ENCODE measurements at places on chromosomes 6 and 20.

DNA sequence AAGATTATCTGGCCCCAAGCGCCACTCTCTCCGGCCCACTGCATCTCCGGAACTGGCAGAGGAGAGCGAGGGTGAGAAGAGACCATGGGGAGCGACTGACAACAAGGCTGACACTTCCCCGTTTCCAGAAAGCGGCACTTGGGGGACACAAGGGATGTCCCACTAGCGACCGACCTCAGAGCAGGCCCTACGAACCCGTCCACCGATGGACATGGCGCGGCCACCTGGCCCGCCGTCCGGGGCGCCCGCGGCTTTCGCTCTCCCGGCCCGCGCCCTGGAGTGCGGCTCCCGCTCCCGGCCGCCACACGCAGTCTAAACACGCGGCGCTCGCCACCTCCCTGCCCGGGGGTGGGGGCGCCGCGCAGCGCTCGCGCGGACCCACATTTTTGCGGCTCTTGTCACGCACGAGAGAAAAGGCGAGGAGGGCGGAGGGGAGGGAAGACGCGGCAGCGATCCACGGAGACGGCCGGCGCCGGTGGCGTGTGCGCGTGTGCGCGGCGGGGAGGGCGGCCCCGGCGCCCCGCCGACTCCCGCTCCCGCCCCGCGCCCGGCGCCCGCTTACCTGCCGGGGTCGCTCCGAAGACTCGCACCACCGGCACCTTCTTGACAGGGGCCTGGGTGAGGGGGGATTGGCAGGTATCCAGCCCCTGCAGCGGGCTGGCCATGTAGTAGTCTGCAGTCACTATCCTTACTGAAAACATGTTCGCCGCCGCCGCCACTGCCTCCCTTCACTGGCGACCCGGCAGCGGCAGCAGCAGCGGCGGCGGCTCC, 645 bp downstream of the REV3L start:
- DNase-seq, result no peak

- no peak for DNase-seq
Measured at GRCh38 chr6:24214984-24215383, 89.0 kb downstream of the NRSN1 start.

DNA sequence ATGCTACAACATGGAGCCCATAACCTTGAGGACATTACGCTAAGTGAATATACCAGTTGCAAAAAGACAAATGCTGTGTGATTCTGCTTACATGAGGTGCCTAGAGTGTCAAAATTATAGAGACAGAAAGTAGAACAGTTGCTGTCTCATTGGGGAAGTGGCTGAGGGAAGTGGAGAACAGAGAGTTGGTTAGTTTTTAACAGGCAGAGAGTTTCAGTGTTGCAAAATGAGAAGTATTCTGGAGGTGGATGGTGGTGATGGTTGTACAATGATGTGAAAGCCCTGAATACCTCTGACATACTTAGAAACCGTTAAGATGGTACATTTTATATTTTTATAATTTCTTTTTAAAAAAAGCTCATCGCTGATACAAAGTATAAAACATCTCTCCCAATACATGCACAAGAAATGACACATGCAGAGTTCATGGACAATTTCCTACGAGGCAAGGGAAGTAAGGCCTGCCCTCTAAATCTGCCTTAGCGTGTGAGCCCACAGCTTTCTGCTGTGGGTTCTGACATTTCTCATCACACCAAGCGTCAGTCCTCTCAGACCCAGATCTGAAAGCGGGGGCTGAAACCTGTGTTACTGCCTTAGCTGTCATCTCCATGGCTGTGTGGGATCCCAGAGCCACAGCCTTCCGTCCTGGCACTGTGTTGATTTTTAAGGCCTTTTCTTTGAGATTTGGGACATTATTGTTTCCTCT, 126.0 kb downstream of the RNASET2 start:
- DNase-seq, result no peak

DNA sequence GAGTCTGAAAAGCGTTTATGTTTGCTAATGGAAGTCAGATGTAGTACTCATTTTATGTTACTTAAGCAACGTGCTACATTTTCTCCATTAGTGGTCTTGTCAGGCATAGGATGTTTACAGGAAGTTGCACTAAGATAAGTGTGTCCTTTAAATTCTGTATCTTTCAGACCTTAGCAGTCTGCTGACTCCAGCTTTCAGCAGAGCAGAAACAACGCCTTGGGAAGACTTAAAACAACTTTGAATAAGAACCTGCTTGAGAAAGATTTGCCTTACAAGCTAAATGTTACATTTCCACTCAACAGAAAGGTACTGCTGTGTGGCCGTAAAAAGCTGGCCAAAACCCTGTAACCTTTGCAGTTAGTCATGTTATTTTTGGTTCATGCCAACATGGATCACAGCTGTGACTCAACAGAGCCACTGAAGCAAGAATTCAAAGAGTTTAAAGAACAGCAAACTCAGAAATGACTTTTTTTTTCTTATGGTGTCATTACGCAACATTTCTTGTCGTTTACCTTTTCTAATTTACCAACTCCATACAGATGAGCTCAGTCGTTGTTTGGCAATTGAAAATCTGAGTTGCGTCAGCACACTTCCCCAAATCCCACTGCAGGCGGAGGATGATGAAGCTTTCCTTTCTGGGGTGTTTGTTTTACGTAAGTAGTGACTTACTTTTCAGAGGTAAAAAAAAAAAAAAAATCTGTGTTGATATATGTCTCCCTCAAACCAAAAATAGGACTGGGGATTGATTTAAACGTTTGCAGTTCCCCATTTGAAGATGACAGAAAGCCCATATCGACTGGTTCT, 27.9 kb upstream of the BMP6 start:
- peak; percentile 13 for DNase-seq

DNA sequence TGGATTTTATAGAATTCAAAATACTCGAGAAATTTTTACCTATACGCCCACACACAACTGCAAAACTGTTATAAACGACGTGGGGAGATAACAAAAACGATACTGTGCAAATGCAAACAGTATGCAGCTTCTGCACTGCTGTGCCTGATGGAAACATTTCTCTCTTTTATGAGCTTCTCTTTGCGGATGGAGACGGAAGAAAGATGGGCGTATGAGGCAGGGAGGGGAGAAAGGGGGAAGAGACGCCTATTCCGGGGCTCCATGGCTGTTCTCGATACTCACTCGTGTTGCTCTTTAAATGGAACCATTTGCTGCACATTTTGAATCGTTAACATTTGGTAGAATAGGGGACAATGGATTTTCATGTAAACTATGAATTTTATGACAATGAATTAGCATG, 69.1 kb upstream of the EXOC2 start:
- DNase-seq, result no peak

DNA sequence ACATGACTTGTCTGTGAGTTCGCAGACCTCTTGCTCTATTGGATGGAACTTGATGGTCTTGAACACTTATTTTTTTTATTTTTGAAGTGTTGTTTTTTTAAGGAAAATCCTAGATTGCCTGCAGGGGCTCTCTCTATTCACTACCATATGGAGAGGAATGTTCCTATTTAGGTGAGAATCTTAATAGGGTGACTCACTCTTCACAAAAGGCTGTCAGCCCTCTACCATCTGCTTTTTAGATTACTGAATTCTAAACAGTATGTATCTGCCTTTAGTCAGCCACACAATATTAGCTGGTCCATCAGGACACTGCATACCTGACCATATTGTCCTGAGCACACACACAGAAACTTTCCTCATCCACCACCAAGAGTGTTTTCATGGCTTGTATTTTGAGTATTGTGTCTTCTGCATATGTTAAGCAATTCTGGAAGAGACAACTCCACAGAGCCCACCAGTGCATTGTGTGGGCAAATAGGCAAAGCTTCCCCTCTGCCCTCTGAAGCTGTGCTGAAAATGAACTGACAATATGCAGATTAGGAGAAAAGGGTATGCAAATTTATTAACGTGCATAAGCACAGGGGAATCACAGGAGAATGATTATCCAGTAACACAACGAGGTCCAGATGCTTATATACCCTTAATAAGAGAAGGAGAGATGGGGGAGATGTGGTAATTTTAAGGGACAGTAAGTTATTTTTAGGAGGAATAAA, 6.6 kb upstream of the BTBD9 start:
- no peak for DNase-seq

GRCh38 chr20:49706630-49707091, 7.0 kb downstream of the B4GALT5 start:
- no peak for DNase-seq

GRCh38 chr20:63500151-63500901, 1.4 kb upstream of the EEF1A2 start:
- no peak for DNase-seq

- no peak for DNase-seq
Measured at GRCh38 chr20:59812286-59813125, 120.9 kb downstream of the SYCP2 start.

DNA sequence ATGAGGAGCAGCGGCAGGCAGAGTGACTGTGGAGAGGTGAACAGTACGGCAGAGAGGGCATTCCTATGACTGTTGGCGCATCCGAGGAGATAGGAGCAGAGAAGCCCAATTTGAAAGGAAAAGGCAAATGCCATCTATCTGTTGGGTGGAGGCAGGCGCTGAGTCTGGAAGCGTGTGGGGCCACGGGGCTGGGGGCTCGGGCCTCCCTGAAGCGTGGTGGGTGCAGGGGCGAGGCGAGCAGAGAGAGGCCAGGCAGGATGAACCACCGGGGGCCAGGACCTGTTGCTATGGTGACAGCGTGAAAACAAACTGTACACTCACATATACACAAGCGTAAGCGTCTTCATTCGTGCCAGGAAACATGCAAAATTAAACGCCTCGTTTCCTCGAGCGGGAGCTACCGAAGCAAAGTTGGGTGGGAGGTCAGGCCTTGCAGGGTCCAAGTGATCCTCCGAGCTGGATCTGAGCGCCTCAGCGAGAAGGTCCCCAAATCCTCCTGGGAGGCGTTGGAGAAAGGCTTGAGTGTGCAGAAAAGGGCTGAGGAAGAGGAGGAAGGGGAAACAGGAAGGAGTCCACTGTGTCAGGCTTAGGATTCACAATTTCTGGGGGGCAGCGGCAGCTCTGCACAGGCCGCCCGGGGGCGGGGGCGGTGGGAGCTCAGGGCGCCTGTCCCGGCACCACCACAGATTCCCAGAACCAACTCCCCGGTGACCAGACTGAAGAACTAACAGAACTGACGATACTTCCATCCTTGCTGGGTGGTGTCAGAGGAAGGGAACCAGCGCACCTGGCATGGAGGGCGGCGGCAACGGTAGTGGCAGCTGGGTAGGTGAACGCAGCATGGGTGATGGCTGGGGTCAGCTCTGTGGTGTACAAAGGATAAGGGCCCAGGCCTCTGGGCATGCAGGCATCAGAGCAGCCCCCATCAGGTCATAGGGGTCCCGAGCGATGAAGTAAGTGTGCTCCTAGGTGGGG, 68.2 kb downstream of the KHDC1L start:
- no peak for DNase-seq

- no peak for DNase-seq
Measured at GRCh38 chr6:167888098-167888497, 61.4 kb downstream of the AFDN start.

- peak; percentile 84 for DNase-seq
Measured at GRCh38 chr20:34579191-34579978, 20.9 kb downstream of the MAP1LC3A start.

- DNase-seq, result no peak
Measured at GRCh38 chr6:8017276-8017701, 46.9 kb downstream of the BLOC1S5 start.

DNA sequence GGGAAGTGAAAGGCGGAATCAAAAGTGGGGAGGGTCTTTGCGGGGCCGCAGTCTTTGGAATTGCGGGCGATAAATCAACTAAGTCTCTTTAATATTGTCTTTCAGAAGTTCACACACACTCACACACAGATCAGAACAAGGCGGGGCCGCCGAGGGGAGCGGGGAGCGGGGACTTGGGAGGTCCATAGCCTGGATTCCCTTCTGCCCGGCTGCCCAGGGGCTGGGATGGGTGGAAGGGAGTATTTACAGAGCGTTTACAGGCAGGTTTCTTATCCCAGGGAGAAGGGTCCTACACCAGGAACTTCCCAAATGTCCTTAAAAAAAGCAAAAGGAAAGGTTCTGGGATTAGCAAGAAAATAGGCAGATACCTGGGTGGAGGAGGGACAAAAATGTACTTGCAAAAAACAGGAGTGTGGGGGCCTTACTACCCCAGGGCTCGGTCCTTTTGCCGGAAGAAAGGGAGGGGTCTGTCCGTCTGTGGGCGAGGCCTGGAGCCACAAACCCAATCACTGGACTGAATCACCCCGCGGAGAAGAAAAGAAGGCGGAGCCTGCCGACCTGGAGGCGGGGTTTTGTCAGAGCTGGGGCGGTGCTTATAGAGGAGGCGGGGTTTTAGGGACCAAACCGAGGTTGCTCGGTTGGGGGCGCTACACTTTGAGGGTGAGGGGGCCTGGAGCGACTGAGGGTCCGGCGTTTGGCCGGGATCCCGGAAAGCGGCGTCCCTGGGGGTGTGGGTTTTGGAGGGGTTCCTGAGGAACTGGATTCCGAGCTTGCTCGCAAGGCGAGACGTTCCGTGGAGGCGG, 3.2 kb downstream of the PRRT1 start:
- DNase-seq, result no peak

DNA sequence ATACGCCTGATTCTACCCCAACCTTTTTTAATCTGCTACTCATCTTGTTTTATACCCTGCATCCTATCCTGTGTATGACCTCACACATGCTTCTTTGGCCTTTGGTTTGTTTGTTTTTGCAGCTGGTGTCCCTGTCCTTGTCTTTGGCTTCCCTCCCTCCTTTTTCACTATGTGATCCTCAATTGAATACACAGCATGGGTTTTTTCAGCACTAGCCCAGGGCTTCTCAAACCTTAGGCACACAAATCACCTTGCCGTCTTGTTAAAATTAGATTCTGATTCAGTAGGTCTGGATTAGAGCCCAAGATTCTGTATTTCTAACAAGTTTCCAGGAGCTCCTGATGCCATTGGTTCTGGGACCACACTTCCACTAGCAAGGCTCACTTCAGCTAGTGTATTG, 321.5 kb upstream of the MAN1A1 start:
- DNase-seq, result no peak

GRCh38 chr6:30202366-30202765, 10.8 kb downstream of the TRIM26 start:
- no peak for DNase-seq

DNA sequence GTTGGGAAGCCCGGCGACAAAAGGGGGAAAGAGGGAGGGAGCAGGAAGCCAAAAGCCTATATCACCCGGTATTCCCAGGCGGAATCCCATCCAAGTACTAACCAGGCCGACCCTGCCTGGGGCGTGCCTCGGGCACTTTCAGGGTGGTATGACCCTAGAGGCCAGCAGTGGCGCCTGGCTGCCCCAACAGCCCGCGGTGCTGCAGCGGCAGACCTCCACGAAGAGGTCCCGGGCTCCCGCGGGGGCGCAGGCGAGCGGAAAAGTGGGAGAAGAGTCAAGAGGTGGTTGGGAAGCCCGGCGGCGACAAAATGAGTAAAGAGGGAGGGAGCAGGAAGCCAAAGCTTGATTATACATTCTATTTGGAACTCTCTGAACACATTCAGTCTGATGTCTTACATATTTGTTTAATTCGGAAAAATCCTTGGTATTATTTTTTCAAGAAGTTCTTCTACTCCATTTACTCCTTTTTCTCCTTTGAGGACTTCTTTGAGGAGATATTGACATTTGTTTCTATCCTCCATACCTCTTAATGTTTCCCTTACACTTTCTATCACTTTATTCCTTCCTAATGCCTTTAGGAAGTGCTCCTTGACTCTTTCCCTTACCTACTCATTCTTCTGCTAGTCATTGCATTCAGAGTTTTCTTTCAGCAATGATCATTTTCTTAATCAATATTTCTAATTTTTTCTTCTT, 11.5 kb downstream of the TREML4 start:
- no peak for DNase-seq
